Right cardiac atrium (tissue), 5 donors: ENCODE measurements at places on chromosomes 12 and 14.

- DNase-seq: no peak
These were observed 533.1 kb upstream of the LRFN5 start for GRCh38 chr14:41073544-41073943.

- no peak for DNase-seq
These were observed 122.5 kb downstream of the SLC15A5 start for GRCh38 chr12:16154990-16155389.

DNA sequence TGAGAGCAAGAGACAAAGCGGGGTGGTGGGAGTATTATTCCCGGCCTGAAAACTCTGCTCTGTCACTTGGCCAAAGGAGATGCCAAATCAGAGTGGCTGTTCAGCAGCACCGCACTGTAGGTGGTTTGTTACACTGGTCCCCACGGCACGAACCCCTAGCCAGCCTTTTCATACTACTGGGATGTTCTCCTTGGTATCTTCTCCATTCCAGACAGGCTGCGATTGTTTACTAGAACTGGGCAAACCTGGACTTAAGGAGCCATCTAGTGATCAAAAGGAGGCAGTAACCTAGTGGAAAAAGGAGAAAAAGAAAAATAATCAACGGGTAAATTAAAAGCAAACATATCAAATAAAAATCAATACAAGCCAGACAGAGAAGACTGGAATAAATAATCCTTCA lies 58.9 kb upstream of the TMTC2 start:
- DNase-seq: no peak

GRCh38 chr14:63938198-63939005 lies 85.6 kb downstream of the SYNE2 start:
- no peak for DNase-seq

DNA sequence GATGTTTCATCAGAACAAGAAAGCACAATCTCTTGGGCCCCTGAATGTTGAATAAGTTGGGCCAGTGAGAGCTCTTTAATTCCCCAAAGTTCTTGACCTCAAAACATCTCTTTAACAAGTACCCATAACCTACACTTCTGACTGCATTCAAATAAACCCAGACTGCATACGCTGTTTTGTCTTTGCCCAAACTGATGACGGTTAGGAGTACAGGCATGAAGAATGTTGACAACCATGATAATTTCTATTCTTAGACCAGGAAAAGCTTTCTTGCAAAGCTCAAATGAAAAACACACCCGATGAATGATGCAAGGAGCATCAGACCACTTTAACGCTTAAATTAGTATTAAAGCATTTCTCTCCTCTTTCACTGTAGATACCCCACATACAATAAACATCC lies 11.7 kb upstream of the RAB3IP start:
- no peak for DNase-seq

DNA sequence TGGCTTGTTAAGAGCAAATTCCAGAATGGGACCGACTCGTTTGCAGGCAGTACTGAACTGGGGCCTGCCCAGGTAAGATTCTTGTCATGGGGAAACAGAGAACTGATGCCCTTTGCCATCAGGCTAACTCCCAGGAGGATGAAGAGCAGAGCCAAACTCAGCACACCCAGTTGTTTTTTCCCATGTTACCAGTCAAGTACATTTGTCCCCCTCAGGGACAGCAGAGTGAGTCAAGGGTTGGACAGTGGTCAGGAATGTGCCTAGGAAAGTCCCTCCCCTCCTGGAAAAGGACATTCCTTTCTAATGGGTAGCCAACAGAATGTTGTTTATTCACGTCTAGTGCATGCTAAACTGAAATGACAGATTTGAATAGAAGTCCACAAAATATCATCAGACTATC lies 1.6 kb downstream of the ART4 start:
- DNase-seq: peak; percentile 83

DNA sequence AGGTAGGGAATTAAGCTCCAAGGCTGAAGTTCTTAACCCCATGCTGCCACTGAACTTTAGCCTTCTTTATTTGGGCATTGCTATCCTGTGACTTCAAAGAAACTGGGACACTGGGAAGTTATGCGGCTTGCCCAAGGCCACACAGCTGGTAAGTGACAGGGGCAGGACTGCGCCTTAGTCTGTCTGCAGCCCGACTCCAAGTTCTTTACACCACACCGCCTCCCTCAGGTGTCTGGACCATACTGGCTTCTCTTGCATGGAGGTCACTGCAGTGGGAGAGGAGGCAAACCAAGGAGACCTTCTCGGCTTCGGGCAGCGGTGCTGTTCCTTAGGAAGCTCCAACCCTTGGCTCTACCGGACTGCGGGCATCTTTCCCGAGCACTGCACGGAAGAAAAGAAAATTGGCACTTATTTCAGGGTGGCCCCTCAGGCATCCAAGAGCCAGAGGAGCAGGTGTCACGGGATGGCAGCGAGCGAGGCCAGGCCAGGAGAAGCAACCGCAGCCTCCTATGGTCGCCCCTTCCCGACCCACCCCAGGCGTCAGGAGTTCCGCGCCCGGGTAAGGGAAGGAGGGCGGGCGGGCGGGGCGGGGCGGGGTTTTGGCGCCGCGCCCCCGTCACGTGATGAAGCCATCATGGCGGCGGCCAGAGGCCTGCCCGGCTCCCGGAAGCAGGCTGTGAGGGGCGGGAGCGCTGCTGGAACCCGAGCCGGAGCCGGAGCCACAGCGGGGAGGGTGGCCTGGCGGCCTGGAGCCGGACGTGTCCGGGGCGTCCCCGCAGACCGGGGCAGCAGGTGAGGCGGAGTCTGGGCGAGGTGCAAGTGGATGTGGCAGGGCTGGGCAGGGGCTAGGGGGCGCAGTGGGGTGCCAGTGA lies 16.4 kb upstream of the ESPL1 start:
- peak; percentile 86 for DNase-seq

- no peak for DNase-seq
These were observed 31.7 kb upstream of the ARL1 start for GRCh38 chr12:101439236-101439635.

DNA sequence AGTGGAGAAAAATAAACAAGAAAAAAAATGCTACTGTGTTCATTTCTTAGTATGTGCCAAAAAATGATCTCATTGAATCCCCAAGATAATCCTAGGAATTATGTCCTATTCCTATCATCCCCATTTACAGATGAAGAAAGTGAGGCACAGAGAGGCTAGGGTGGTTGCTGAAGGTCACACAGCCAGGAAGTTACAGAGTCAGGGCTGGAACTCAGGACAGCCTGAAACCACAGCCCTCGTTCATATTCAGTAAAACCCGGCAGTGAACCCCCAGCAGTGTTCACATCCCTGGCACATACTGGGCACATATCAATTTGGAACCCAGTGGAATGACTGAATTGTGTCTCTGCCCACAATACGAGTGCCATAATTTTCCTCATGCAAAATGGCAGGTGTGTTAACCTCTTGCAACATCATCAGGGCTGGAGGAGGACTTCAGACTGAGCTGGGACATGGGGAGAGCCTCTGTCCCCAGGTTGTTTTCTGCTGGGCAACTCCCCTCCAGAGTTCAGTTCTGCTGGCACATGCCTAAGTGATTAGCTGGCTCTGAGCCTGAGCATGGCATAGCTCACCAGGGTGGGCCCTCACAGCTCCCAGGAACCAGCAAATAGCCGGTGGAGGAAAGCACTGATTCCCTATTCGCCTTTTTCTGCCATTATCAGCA lies 2.0 kb upstream of the PPP1CC start:
- no peak for DNase-seq

DNA sequence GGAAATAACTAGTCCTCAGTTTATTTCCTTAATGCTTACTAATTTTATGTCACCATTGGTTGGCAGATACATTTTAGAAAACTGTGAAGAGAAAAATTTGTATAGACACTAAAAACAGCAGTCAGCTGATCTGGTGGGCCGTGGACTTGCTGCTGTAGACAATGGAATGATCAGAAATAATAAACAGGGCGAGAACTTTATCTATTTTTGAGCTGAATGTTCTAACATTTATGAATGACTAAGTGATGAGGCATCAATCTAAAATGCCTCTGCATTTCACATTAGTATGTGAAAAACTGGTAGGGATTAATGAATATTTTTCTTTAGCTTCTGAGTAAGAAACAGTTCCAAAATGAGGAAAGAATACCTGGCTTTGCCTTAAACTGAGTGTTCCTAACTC lies 24.8 kb upstream of the PKP2 start:
- no peak for DNase-seq

DNA sequence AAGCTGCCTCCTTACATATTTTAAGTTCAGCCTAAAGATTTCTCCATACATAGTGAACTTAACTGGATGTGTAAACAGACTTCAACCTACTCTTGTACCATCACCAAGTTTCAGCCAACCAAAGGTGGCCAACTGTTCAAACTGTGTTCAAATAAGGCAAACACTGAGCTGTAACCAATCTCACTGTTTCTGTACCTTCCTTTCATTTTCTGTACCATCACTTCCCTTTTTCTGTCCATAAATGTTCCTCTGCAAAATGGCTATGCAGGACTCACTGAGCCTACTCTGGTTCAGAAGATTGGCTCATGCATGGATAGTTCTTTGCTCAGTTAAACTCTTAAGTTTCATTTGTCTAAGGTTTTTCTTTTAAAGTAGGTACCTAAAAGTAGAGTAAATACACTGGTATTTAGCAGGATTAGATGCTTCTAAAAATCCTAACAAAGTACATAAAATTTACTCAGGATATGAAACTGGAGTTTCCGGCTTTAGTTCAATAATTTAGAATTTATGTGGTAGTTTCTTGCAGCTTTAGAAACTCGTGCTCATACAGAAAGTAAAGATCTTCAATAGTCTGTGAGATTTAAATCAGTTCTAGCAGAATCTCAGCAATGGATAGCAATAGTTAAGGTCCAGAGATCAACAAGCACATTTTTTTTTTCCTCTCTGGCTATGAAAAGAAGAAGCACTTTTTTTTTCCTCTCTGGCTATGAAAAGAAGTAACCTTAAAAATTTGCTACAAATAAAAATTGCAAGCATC lies 282.0 kb upstream of the PPFIA2 start:
- DNase-seq: no peak

- DNase-seq: peak; percentile 62
These were observed 18.1 kb downstream of the CAMKK2 start for GRCh38 chr12:121278169-121279070.

DNA sequence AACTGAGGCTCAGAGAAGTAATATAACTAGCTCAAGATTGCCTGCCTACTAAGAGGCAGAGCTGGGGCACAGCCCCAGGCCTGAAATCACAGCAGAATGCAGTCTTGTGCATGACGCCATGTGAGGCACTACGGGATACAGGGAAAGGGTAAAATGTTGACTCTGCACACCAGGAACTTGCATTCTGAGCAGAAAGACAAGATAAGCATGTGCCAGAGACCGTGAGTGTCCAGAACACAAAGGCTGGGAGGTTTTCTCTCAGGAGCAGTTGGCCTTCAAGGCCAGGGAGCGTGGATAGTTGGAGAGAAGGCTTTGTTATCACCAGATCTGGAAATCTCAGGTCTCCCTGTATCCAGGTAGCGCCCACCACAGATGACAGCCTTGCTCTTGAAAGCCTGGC lies 23.2 kb upstream of the MLEC start:
- no peak for DNase-seq

- no peak for DNase-seq
These were observed 83.1 kb downstream of the KCNMB4 start for GRCh38 chr12:70449074-70449752.

GRCh38 chr14:30267141-30267540 lies 291.8 kb upstream of the G2E3 start:
- DNase-seq: no peak

- DNase-seq: no peak
These were observed 384.3 kb downstream of the ADAMTS20 start for GRCh38 chr12:43167691-43168090.

DNA sequence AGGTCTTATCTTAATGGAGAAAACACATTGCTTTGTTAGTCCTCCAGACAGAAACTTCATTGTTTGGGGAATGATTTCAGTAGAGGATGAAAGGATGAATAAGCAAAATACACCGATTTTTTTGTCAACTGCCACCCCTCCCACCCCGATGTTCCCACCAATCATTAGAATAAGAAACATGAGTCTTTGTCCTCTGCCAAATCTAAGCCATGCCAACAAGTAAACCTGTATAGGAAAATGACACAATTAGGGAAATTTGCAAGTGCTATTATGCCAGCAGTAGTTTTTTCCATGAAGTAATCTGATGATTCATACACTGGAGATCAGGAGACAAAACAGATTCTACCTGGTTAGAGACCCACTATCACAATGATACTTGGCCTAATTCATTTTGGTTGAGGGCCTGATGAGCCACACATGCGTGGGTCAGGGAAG lies 35.9 kb downstream of the FLRT2 start:
- DNase-seq: no peak

GRCh38 chr12:42804928-42805327 lies 215.4 kb upstream of the PRICKLE1 start:
- no peak for DNase-seq

GRCh38 chr12:128137140-128137539 lies 129.8 kb upstream of the TMEM132C start:
- no peak for DNase-seq

DNA sequence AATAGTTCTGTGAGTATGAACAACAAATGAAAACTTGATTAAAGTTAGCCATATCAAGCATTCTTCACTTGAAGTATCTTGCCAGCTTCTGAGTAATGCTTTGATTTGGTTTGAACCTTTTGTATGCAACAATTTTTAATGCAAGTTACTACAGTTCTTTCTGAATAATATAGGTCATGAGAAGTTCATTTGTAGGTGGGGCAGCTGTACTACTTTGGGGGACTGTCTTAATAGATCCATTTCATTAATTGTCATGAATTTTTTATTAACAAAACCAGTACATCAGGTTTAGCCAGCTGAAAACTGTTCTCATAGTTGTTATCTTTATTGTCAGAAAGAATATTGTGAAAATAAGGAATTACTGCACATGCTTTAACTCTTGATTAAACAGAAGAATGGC lies 142.7 kb downstream of the FOXA1 start:
- DNase-seq: no peak

DNA sequence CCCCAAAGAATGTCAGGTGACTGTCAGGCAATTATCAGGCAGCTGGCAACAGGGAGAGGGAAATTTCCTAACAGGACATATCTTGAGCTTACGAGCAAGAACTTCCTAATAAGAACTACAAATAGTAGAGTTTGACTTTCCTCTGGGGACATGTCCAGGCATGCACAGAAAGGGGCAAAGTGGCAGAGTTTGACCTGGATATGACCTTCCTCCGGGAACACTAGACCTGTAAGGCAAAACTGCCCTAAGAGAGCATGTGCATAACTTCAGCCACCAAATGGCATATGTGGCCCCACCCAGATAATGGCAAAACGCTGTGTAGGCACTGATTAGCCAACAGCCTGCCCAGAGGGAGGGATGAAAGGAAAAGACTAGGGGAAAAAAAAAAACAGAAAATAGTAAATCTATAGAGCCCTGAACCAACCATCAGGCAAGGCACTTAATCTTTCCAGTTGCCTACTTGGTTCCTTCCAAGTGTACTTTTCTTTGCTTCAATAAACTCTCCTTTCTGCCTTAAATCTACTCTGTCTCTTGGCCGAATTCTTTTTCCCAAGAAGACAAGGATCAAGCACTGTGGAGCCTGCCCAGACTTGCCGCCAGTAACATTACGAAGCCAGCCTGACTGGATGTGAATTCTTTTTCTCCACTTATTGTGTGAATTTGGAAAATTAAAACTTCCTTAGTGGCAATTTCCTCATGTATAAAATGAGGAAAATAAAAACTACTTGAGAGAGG lies 164.1 kb downstream of the SPTSSA start:
- no peak for DNase-seq

- DNase-seq: peak; percentile 53
These were observed 89.4 kb downstream of the GALNT8 start for GRCh38 chr12:4809449-4810218.

GRCh38 chr12:82608706-82609105 lies 78.0 kb upstream of the TMTC2 start:
- no peak for DNase-seq
